Activated T-helper 17 cell treated with anti-CD3 and anti-CD28 coated beads, Interleukin-2, amount 50 U/mL, for 72 hours (primary cell): ENCODE measurements at places on chromosomes 16 and 17.

DNA sequence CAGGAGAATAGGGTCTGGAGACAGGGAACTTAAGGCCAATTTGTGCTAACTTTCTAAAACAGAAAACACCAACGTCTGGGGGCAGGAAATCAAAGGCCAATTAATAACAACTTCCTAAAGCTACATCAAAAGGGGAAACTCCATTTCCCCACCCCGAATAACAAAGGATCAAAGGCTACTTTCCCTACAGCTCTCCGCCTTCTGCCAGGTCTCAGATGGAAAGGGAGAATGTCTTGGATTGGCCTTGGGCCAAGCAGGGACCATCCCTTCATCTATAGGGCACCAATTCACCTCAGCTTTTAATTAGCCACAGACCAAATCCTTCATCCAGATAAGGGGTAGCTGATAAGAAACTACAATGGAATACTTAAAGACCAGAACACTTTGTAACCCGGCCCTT, 116.9 kb upstream of the ZKSCAN2 start:
- ATAC-seq: no peak

DNA sequence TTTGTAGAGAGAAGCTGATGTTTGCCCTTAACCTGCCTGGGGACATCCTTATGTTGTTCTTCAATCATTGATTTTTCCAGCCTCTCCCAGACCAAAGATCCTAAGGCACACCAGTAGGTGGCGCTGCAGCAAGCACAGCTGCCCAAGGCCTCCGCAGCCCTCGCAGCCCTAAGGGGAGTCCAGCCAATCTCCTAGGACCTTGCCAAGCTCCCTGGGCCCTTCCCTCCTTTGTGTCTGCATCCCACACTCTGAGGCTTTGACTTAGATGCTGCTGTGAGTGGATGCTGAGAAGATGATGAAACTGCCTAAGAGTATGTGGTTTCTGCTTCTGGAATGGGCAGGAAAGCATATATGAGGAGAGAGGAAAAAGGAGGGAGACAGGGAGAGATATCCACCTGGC, 47.1 kb downstream of the SPACA3 start:
- peak; percentile 16 for ATAC-seq

DNA sequence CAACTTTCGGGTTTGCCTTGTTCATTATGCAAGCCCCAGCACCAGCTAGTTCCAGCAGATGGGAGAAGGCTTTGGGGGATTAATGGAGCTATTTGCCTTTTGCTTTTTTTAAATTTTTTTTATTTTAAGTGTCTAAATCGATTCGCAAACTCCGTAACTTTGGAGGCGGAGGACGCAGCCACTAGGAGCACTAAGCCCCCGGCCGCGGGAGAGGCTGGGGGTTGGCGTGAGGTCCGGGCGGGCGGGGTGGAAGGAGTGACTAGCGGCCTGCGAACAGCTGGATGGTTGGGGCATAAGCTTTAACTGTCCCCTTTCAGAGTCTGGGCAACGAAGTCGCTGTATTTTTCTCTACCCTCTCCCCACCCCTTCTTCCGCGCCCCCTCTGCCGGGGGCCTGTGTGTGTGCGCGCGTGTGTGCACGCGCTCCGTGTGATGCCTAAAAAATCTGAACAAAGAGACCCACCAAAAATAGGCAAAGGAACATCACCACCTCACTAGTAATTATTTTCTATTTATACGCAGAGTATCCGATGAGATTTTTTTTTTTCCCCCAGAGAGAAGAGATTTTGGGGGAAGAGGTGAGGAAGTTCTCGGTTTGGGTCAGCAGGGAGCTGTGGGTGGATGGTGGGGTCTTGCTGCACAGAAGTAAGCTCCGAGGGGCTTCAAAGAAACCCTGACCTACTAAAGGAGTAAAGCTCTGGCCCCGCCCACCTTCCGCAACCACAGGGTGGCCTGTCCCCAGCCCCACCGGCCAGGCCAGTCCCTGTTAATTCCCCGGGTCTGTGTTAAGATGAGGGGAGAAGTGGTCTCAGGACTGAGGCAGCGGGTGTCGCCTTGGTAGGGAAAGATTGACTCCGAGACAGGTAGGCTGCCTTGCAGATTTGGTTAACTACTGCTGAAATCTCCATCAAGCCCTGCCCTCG, 2.3 kb downstream of the SHISA9 start:
- no peak for ATAC-seq

- no peak for ATAC-seq
These were observed 1.4 kb downstream of the SYNRG start for GRCh38 chr17:37607637-37608331.

- ATAC-seq: peak; percentile 49
These were observed 44.4 kb upstream of the CRISPLD2 start for GRCh38 chr16:84775262-84775810.

GRCh38 chr17:22570144-22570845, 878.0 kb downstream of the KCNJ18 start:
- no peak for ATAC-seq

GRCh38 chr16:4086153-4086552, 30.1 kb downstream of the ADCY9 start:
- no peak for ATAC-seq

GRCh38 chr17:4610162-4610561, 25.8 kb downstream of the SMTNL2 start:
- ATAC-seq: no peak

DNA sequence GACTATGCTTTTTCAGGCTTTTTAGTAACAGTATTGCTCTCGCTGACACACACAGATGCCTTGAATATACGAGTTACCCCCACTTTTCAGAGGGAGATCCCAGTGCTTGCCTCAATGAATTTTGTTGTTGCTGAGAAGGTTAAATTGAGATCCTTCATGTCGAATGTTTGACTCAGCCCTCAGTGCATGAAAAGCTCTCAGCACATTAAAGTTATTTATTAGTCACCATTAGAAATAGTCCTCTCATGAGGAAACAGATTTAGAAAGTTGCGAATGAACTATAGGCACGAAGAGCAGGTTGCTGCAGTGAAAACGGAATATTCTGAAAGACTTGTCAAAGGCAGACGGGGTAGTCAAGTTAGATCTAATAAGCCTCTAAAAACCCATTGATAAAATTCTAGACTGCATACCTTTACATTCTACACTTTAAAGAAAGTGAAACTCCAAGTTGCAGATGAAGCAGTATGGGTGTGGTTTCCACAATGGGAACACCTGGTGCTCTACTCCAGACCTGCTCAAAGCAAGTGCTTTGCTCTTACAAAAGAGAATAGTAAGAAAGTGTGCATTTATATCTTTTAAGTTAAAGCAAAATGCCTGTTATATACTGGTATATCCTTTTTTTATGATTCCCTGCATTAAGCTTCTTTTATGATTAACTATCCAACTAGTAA, 238.1 kb downstream of the MAF start:
- ATAC-seq: peak; percentile 75

DNA sequence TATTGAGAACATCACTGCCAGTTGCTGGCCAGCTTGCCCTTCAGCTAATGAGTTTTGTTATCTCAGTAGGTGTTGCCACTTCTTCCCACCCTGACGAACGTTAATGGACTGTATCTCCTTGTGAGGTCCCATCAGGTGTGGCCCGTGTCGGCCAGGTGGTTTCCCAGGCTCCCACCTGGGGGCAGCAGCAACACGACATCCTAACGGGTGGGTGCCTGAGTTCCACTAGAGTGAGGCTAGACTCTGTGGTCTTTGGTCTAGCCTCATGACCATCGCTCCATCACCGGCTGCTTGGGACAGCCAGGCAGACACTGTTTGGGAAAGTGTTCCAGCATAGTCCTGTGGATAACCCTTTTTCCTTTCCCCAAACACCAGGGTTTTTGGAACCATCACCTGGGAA, 45.6 kb upstream of the LCMT1 start:
- no peak for ATAC-seq

- ATAC-seq: no peak
These were observed 13.7 kb downstream of the METTL22 start for GRCh38 chr16:8634991-8635736.
